ENCODE measurements at places on chromosomes 1 and 21. TPM values are rescaled to one million over a fixed set of nuclear protein-coding genes. Genes with fewer than 3 reads are reported as not detected.

DNA sequence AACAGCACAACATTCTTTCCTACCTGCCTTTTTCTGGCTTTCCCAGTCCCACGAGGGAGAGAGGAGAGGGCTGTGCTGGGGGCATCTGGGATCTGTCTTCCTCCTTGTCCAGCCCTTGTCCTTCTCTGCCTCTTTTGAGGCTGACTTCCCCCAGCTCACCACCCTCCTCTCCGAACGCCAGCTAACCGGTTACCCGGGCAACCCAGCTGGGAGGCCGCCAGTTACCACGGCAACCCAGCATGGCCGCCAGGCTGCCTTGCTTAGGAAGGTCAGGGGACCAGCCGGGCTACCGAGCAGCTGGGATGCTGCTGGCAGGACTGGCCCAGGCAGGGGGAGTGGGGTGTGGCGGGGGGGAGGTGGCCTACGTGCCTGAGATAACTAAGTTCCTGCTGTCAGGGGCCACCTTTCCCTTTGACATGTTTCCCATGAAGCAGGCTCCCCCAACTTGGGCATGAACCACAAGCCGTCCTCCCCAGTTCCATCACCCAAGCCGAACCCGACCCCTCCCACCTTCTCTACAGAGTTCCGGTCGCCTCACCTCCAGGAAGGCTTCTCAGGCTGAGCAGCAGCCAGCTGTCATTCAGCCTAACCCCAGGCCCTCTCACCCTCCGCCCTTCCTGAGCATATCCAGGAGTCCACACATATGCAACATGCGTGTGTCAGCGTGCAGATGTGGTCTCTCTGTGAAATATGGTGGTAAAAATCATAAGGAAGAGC, 8.7 kb downstream of the PLEKHA6 start:
- DNase-seq, result peak; percentile 76

DNA sequence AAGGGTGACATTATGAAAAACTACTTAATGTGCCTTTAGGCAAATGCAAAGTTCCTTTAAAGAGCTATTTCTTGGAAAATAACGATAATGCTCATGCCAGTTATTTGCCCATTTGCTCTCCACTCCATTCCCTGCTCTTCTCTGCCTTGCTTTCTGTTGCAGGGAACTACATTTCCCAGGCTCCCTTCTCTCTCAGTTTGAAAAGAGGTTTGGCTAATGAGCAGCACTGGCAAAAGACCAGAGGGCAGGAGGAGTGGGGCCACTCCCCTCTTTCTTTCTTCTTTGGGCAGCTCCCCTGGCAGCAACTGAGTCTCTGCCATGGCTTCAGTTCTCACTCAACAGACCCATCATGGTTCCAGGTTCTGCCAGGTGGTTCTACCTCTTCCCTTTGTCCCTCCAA, 130.5 kb downstream of the RWDD3 start:
- DNase-seq, result no peak

DNA sequence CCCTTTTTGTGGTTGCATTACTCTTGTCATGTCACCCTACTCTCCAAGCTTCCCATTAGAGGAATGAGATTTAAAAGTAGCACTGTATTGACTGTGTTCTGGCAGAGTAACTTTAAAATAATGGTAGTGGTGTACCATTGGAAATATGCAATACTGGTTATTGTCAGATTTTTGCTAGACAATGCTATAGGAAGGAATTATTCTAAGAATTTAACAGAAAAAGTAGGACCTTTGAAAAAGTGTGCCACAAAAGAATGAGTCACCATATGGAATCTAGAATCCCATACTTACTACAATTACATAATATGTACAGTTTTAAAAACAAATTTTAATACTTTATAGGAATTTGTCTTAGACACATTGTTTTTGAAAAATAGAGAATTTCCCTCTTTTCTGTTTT, 13.8 kb downstream of the MIER1 start:
- DNase-seq, result no peak

GRCh38 chr1:193762236-193762635, 575.8 kb upstream of the B3GALT2 start:
- peak; percentile 24 for DNase-seq

GRCh38 chr21:26554365-26554764, 18.7 kb downstream of the CYYR1 start:
- no peak for DNase-seq

DNA sequence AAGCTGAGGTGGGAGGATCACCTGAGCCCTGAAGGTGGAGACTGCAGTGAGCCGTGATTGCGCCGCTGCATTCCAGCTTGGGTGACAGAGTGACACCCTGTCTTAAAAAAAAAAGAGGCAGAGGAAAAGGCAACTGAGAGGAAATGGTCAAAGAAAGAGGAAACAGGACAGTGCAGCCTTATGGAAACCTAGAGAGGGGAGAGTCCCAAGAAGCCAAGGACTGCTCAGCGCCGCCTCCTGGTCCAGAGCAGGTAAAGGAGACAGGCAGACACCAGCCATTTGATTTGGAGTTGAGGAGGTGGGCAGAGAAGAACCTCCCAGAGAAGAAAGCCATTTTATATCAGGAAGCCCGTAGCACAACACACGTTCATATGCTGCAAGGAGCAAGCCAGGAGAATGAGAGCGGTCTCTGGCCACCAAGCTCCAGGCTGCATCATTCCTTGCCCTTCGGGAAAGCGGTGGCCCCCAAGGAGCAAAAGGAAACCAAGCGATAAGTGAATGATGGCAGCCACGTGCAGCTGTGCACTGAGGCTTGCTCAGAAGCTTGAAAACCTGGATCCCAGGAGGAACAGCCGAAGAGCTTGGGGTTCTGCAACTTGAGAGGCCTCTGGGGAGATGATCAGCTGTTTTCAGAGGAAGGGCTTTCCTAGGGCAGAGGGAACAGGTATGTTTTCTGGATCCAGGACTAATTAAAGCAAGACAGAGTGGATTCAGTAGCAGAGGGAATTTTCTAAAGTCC, 33.7 kb downstream of the LRRC42 start:
- DNase-seq, result peak; percentile 32

GRCh38 chr1:232038706-232039677, 412.4 kb downstream of the DISC1 start:
- DNase-seq, result no peak

GRCh38 chr1:58896246-58897183, 112.7 kb upstream of the JUN start:
- DNase-seq, result peak; percentile 96

PCAT6 gene
- total RNA-seq, result 0.99 TPM

KCND3 gene
- total RNA-seq, result 0.03 TPM

Data from myocyte (in vitro differentiated cells).